Stimulated activated CD4-positive, alpha-beta T cell treated with anti-CD3 and anti-CD28 coated beads, Interleukin-4, amount 100 ng/mL, for 24 hours (primary cell): ENCODE measurements at places on chromosomes 5 and 9.

DNA sequence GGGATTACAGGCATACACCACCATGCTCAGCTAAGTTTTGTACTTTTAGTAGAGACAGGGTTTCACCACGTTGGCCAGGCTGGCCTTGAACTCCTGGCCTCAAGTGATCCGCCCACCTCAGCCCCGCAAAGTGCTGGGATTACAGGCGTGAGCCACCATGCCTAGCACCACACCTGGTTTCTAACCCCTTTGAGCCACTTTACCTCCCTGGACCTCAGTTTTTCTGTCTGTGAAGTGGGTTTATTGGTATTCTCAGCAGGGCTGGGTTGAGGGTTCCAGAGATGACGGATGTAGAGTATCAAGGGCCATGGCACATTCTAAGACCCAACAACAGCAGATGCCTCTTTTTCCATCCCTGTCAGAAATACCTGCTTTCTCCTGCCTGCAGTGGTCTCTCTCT lies 38.6 kb downstream of the AMBP start:
- no peak for DNase-seq

DNA sequence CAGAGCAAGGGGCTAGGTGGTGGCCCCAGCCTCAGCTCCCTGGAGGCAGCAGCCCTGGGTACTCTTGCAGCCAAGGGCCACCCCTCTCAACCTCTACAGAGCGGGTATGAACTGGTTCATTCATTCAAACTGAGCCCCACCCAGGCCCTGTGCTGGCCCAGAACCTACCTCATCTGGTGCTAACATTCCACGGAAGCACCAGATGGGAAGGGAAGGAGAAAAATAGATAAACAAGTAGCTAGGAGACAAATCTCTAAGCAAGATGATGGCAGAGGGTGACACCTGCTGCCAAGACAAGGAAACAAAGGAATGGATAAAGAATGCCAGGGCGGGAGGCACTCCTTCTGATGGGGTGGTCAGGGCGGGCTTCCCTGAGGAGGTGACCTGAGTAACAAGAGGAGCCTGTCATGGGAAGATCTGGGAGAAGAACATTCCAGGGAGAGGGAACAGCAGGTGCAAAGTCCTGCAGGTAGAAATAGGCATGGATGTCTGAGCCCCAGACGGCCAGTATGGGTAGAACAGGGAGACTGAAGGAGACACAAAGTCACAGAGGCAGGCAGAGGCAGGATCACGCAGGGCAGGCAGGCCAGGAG lies 6.1 kb downstream of the ST6GALNAC4 start:
- no peak for DNase-seq

DNA sequence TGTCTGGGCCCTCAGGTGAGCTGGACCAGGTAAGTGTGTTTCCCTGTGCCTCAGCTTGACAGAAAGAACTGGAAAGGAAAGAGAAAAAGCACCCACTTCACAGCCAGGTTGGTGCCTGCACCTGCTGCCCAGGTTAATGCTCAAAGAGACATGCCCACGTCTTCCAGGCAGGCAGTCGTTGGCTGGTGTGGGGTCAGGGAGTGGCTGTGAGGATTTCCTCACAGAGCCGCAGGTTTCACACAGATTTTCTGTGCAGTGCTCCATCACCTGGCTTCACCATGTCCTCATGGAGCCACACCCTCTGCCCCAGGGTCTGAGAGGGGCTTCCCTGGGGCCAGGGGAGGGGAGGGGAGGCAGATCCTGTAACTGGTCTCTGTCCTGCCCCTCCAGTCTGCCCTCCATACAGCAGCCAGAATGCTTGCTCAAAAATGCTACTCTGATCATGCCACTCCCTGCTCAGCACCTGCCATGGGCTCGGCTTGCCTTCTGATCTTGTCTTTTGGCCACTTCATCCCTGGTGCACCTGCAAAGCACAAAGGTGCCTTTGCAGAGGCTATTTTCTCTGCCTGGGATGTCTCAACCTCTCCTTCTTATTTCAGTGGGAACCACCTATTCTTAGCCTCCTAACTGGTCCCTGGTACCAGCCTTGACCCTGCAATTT lies 82.5 kb upstream of the UBTD2 start:
- DNase-seq = no peak

- no peak for DNase-seq
Measured at GRCh38 chr5:4584982-4585381, 555.1 kb upstream of the ADAMTS16 start.

DNA sequence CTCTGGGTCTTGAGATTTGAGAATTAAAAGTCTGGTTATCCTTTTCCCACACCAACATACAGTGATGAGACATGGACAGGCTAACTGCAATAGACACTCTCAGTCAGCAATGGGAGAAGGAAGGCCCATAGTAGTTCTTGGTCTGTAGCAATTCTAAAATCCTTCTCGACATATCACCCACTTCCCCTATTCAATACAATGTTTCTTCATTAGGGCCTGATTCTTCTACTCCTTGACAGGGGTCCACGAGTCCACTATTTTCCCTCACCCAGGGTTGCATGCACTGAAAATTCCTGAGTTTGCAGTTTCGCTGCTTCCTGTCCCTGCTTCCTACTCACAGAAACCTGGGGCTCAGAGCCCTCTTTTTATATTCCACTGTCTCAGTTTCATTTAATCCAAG lies 402.8 kb downstream of the MAT2B start:
- no peak for DNase-seq
